Stimulated activated CD4-positive, alpha-beta T cell treated with anti-CD3 and anti-CD28 coated beads, Interleukin-4, amount 100 ng/mL, for 1 hour (primary cell): ENCODE measurements at places on chromosomes 12 and 14.

DNA sequence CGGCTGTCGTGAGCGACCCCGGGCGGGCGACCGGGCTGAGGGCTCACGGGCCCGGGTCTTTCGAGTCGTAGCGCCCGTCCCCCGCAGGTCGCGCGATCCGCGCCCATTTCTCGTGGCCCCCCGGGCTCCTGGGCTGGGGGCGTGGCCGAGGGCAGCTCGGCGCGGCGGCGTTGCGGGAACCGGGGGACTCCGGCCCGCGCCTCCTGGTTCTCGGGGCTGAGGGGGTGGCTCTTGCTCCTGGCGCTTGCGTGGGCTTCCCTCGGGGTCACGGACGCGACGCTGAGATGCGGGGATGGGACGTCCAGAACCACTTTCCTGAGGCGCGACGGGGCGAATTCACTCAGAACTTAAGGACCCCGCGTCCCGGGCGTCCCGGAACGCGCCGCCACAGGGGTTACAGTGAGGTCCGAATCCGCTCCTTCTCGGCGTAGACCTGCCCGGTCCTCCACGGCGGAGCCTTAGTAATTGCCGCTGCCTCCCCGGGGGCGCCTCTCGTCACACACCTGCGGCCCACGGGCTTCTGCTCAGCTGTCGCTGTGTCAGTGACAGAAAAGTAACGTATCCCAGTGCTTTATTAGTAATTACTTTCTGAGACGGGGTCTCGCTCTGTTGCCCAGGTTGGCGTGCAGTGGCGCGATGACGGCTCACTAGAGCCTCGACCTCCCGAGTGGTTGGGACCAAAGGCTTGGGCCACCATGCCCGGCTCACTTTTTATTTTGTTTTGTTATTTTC is 606 bp downstream of the EP400 start:
- peak; percentile 46 for DNase-seq

GRCh38 chr14:54920052-54920451 is 17.4 kb upstream of the GCH1 start:
- DNase-seq: no peak

DNA sequence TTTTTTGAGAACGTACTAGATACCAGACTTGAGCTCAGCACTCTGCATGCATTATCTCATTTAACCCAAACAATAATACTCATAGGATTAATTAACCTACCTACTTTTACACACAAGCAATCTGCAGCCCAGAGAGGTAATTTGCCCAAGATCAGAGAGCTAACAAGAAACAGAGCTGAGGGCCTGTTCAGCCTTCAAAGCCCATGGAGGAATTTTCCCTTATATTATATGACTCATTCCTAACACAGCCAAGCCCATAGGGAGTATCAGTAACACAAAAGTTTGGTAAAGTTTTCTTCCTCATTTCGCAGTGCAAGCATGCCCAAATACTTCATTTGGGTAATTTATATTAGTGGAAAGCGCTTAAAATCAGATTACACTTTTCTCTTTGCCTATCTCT is 94.7 kb downstream of the GALC start:
- no peak for DNase-seq

DNA sequence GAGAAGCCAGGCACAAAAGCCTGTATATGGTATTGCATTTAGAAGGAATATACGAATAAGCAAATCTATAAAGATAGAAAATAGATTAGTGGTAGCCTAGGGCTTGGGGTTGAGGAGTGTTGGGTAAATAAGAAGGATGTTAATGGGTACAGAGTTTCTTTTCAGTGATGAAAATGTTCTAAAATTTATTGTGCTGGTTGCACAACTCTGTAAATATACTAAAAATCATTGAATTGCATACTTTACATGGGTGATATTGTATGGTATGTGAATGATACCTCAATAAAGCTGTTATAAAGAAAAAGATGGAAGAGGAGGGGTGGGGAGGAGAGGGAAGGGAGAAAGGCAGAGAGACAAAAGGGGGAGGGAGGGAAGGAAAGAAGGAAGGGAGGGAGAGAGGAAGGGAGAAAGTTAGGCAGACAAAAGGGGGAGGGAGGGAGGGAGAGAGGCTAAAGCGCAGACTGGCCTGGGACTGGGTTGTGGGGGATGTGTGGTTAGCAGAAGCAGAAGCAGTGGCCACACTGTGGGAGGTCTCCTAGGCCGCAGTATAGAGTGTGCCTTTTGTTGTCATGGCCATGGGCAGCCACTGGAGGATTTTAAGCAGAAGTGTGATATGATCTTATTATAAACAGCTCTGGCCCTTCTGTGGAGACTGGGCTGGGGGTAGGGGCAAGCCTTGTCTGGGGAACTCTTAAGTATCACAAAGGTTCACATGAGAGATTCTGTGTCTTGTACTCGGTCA is 73.6 kb upstream of the ELK3 start:
- no peak for DNase-seq

DNA sequence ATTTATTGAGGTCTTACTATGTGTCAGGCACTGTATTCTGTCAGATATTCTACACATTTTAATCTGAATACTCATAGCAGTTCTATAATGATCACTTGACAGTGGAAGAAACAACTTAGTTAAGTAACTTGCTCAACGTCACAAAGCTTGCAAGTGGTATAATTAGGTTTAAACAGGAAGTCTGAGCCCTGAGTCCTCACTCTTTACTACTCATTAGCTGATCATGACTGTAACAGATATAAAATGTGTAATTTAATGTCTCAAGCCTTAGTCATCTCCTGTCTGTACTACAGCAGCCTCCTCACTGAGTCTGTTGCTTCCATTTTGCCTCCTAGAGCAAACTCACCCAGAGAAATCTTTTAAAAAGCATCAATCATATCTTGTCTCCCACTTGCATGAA is 38.9 kb downstream of the PPP4R4 start:
- no peak for DNase-seq

GRCh38 chr14:51460011-51460410 is 191.7 kb upstream of the FRMD6 start:
- DNase-seq: no peak

DNA sequence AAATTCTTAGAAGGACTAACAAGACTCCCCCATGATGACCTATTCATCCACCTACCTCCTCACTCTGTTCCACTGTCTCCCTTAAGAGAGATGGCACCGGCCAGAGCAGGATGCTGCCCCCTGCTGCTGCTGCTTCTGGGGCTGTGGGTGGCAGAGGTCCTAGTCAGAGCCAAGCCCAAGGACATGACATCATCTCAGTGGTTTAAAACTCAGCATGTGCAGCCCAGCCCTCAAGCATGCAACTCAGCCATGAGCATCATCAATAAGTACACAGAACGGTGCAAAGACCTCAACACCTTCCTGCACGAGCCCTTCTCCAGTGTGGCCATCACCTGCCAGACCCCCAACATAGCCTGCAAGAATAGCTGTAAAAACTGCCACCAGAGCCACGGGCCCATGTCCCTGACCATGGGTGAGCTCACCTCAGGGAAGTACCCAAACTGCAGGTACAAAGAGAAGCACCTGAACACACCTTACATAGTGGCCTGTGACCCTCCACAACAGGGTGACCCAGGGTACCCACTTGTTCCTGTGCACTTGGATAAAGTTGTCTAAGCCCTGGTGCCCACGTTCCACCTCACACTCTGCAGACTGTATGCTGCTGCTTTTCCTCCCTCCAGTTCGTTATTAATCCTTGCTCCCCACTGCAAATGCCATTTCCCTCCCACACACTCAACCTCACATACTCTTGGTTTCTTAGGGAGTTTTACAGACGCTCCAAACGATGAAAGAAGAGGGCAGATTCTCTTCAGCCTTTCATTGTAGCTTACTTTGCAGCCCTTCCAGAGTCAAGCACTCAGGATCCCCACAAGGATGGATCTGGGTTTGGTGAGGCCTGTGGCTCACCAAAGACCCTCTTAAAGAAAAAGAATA is at the start of gene RNASE8:
TSS of gene RNASE8 (plus strand) at position 20 of the 873 bp plus-strand sequence. CDS start at position 91, 71 bp downstream.
- no peak for DNase-seq

- DNase-seq: no peak
Measured at GRCh38 chr14:101061411-101062064, 158.0 kb upstream of the RTL1 start.

- no peak for DNase-seq
Measured at GRCh38 chr12:40248585-40249297, 23.9 kb downstream of the LRRK2 start.

DNA sequence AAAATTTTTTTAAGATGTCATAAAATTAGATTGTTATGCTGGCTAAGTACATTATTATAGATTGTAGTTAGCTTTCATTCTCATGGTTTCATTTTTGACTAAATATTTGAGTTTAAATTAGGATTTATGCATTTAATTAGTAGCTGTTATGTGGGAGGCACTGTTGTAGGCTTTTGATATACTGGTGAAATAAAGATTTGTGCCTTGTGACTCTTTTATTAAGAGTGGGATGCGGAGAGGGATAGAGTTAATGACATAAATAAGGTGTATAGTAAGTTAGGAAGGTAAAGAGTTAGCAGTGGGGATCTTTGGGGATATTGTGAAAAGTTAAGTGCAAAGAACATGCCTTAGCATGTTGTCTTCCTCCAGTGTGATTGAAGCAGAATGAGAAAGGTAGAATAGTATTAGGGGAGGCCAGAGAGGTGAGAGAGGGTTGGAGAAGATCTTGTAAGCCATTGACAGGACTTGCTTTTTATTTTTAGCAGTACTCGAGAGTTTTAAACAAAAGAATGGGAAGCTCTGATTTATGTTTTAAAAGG is 8.8 kb downstream of the ARHGAP5 start:
- no peak for DNase-seq

GRCh38 chr14:49692811-49693734 is at the start of gene KLHDC1:
KLHDC1 (plus strand) TSS chr14:49693120; CDS start chr14:49693195, 75 bp downstream.
- DNase-seq: peak; percentile 78

- no peak for DNase-seq
Measured at GRCh38 chr12:14410841-14411569, 45.5 kb downstream of the ATF7IP start.

- DNase-seq: no peak
Measured at GRCh38 chr14:62957562-62957961, 87.7 kb downstream of the KCNH5 start.

GRCh38 chr12:92898755-92899154 is 30.3 kb downstream of the EEA1 start:
- no peak for DNase-seq

DNA sequence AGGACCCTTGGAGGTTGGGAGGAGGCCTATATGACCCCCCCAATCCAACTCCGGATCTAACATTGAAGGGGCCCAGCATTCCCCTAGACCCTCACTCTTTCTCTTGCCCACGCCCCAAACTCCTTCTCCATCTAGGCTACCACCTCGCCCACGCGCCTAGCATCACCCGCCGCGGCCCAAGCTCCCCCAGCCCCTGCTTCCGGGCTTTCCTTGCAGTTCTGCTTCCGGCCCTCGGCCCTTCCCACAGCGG is 445 bp downstream of the CERS5 start:
- DNase-seq: peak; percentile 60

DNA sequence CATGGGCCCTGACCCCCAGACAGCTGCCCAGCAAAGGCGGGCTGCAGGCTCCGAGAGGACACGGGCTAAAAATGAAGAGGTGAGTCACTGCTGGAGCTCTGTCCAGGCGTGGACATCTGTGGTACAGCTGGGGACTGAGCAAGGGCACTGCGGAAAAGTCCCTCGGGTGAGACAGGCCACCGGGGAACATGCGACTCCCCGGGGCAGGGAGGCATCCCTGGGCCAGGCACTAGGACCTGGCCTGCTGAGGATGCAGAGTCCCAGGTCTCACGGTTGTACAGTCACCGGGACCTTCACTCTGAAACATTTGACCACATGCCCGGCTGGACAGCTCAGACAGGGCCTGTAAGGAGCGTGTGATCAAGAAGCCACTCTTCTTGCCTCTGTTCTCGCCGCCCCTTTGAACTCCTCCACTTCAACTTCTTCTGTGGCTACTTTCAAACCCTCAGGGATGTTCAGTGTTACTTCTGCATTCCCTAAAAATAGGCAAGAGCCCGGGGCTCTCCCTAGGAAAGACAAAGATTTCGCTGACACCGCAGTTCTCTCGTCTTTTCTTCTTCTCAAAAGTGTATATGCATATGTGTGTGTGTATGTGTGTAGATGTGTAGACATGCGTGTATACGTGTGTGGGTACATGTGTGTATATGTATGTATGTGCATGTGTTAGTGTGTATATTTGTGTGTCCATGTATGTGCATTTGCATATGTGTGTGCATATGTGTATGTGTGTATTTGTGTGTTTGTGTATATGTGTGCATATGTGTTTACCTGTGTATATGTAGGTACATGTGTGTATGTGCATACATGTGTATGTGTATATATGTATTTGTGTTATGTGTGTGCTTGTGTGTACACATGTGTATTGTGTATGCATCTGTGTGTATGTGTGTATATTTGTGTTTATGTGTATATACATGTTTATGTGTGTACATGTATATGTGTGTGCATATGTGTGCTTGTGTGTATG is 5.0 kb upstream of the RFLNA start:
- DNase-seq: no peak

GRCh38 chr12:28507033-28507432 is 316.8 kb downstream of the CCDC91 start:
- DNase-seq: no peak

- DNase-seq: no peak
Measured at GRCh38 chr14:93753647-93754046, 34.6 kb downstream of the PRIMA1 start.

DNA sequence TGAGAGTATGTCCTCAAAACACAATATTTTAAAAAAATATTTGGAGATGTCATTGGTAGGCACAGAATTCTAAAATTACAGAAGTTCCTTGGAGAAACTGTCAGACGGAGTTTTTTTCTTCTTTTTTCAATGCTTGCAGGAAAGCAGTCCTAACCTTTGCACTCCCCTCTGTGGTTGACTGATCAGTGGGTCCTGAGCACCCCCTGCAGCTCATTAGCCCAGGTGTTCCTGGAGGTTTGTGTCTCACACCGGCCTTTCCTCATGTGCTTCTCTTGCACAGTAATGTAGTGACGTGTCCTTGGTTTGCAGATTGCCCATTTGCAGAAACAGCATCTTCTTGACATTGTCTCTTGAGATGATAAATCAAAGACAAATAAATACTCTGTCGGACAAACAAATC is 513.0 kb downstream of the TMEM121 start:
- DNase-seq: peak; percentile 70

GRCh38 chr12:124808272-124808671 is 55.4 kb downstream of the SCARB1 start:
- no peak for DNase-seq

DNA sequence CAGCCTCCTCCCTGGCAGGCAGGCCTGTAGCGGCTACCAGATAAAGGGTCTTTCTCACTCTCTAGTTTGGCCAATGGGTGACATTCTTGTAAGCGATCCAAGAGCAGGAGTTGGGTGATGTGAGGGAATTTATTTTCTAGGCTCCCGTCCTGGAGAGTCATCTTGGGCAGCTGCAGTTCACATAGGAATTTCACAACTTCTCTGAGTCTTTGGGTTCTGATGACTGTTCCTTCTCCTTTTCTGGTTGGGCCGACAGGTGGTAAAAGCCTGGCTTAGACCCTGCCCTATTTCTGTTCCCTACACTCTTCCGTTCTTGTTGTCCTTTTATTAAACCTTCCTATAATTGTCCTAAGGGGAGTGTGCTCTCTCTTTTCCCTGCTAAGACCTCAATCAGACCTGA is 42.6 kb upstream of the POC1B start:
- no peak for DNase-seq

- no peak for DNase-seq
Measured at GRCh38 chr12:62214846-62215245, 45.4 kb upstream of the USP15 start.

- no peak for DNase-seq
Measured at GRCh38 chr12:12505544-12506495, 56.8 kb downstream of the DUSP16 start.

GRCh38 chr14:103130965-103131364 is 7.7 kb downstream of the TNFAIP2 start:
- no peak for DNase-seq
